ENCODE measurements at places on chromosomes 3 and 15. TPM values are rescaled to one million over a fixed set of nuclear protein-coding genes. Genes with fewer than 3 reads are reported as not detected.

Gene MOBP
- 0.23 TPM for total RNA-seq

Gene HYAL2
- total RNA-seq, result 676 TPM

Gene SHC4
- 2.8 TPM for total RNA-seq

Gene TEX55
- not detected for total RNA-seq

Gene NOX5
- total RNA-seq, result not detected

Gene ABCF3
- total RNA-seq, result 41.5 TPM

Gene GHRL
- not detected for total RNA-seq

Gene GMPS
- total RNA-seq, result 47.3 TPM

Gene ISL2
- 0.19 TPM for total RNA-seq

Gene SLCO2A1
- 2.2 TPM for total RNA-seq

Gene TOP2B
- 75.1 TPM for total RNA-seq

Gene CCR8
- not detected for total RNA-seq

Gene NEK10
- total RNA-seq, result 3.4 TPM

Gene ITIH1
- not detected for total RNA-seq

Gene CHST2
- 29.3 TPM for total RNA-seq

Gene CCRL2
- total RNA-seq, result 15.8 TPM

Gene DPH6
- 25.7 TPM for total RNA-seq

Gene GOLGA6L7
- not detected for total RNA-seq

Gene UBAP1L
- 1.6 TPM for total RNA-seq

All from glomerular endothelial cell (primary cell).